ENCODE measurements at places on chromosomes 7 and 10. TPM values are rescaled to one million over a fixed set of nuclear protein-coding genes. Genes with fewer than 3 reads are reported as not detected.

The GPR26 gene
- not detected for total RNA-seq

The BBS9 gene
- total RNA-seq, result 23.1 TPM

DNA sequence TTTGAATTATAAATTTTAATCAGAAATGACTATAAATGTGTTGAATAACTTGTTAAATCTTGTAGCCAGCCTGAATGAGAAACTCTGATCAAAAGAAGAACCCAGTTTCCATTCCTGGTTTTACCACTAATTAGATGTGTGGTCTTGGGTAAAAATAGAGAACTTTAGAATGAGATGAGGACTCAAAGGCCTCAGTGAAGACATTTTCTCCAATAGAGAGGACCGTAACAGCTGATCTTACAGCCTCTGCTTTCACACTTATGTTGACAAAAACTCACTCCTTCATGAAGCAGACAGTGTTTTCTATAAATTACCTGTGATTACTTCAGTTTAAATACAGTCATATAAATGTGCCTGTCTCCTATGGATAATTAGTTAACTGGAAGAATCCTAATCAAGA lies 200.1 kb upstream of the MEOX2 start:
- no peak overlapping the region for H3K4me3 ChIP-seq
- H3K36me3 ChIP-seq, result no peaks in the 10 kb centered on the region
- peaks cover 3% of the 10 kb centered on the region for H3K4me1 ChIP-seq
- no peak overlapping the region for H3K27ac ChIP-seq

The EN2 gene
- not detected for total RNA-seq

The HTR5A gene
- not detected for total RNA-seq

The CCDC186 gene
- 39.2 TPM for total RNA-seq

- H3K4me3 ChIP-seq, result no peak overlapping the region
- peaks cover 40% of the 10 kb centered on the region for H3K27me3 ChIP-seq
- no peak overlapping the region for H3K27ac ChIP-seq
- DNase-seq, result no peak
- H3K36me3 ChIP-seq, result no peaks in the 10 kb centered on the region
These were observed 10.2 kb downstream of the SLIT1 start for GRCh38 chr10:97175586-97175985.

GRCh38 chr7:123916240-123916724 lies 8.8 kb upstream of the SPAM1 start:
- H3K4me1 ChIP-seq, result peaks cover 4% of the 10 kb centered on the region
- H3K27ac ChIP-seq, result no peak overlapping the region
- no peak for DNase-seq
- no peak overlapping the region for H3K4me3 ChIP-seq

The CCDC146 gene
- 12.1 TPM for total RNA-seq

The ZCCHC24 gene
- 34.0 TPM for total RNA-seq

GRCh38 chr10:110845192-110845755 lies 26.5 kb upstream of the PDCD4 start:
- peaks cover 22% of the 10 kb centered on the region for H3K4me1 ChIP-seq
- H3K36me3 ChIP-seq, result peaks cover 7% of the 10 kb centered on the region
- H3K27ac ChIP-seq, result no peak overlapping the region
- no peak for DNase-seq
- H3K4me3 ChIP-seq, result no peak overlapping the region

DNA sequence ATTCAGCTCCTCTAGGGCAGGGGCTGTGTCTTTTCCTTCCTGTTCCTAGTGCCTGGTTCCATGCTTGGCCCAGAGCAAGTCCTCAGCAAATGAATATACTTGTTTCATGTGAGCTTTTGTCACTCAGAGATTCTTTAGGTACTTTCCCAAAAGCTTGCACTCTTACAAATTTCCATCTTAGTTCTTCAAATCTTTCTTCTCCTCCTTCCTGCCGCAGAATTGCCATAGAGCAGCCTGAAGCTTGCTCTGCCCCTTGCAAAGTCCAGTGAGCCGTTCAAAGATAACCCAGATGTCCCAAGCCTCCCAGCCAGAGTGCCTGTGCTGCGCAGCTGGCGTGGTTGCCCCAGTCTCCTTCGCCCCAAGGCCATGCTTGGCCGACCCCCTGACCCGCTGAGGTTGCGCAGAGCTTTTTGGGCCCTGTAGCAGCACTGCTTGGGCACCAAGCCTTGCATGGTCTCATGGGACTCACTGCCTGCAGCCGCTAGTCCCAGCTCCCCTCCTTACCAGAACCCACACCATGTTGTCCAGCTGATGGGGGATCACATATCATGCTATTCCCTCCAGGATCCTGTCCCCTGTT lies 20.7 kb downstream of the CHST3 start:
- H3K27me3 ChIP-seq, result no peaks in the 10 kb centered on the region
- no peak overlapping the region for H3K4me3 ChIP-seq
- no peak for DNase-seq
- peaks cover 53% of the 10 kb centered on the region for H3K4me1 ChIP-seq
- peaks cover 19% of the 10 kb centered on the region for H3K36me3 ChIP-seq
- H3K27ac ChIP-seq, result peak overlapping the region; percentile 62

- H3K27me3 ChIP-seq, result no peaks in the 10 kb centered on the region
- no peak overlapping the region for H3K4me3 ChIP-seq
- H3K4me1 ChIP-seq, result no peaks in the 10 kb centered on the region
- DNase-seq, result no peak
- no peak overlapping the region for H3K27ac ChIP-seq
These were observed 567.5 kb downstream of the POM121L12 start for GRCh38 chr7:53602817-53603418.

DNA sequence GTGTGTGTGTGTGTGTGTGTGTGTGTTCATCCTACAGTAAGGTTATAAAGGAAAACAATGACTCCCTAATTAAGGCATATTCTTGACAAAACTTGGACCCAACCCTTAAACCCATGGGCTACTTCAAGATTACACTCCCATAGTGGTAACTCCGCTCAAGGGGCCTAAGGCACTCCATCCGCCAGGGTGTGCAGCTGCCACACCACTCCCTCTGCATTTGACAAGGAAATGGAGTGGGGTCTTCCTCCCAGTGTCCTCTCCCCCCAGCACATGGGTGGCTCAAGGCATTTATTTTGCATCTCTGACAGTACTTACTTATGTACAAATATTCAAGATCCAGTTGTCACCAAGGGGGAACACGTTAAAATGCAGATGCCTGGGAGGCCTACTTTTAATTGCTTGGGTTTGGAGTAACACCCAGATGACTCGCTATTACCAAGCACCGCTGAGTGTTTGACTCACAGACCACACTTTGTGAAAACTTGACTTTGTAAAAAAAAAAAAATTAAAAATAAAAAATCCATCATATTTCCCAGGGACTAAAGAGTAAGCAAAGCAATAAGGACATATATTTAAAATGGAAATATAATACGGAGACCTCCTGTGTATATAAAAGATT lies 53.0 kb upstream of the AGR3 start:
- H3K4me1 ChIP-seq, result no peaks in the 10 kb centered on the region
- DNase-seq, result no peak
- no peaks in the 10 kb centered on the region for H3K36me3 ChIP-seq
- no peak overlapping the region for H3K4me3 ChIP-seq
- no peak overlapping the region for H3K27ac ChIP-seq
- H3K27me3 ChIP-seq, result no peaks in the 10 kb centered on the region

The GLCCI1 gene
- 30.2 TPM for total RNA-seq

- no peaks in the 10 kb centered on the region for H3K27me3 ChIP-seq
- peaks cover 35% of the 10 kb centered on the region for H3K4me1 ChIP-seq
- DNase-seq, result no peak
- H3K27ac ChIP-seq, result peak overlapping the region; percentile 30
- H3K4me3 ChIP-seq, result peak overlapping the region; percentile 43
These were observed 42.9 kb downstream of the HK1 start for GRCh38 chr10:69321039-69321715.

GRCh38 chr10:33214174-33214573 lies 120.3 kb downstream of the NRP1 start:
- peaks cover 27% of the 10 kb centered on the region for H3K36me3 ChIP-seq
- DNase-seq, result no peak
- H3K4me3 ChIP-seq, result no peak overlapping the region
- H3K27ac ChIP-seq, result no peak overlapping the region
- H3K4me1 ChIP-seq, result peaks cover 13% of the 10 kb centered on the region
- H3K27me3 ChIP-seq, result no peaks in the 10 kb centered on the region

- H3K36me3 ChIP-seq, result peaks cover 20% of the 10 kb centered on the region
- H3K27ac ChIP-seq, result peak overlapping the region; percentile 77
- H3K4me1 ChIP-seq, result peaks cover 57% of the 10 kb centered on the region
- no peak overlapping the region for H3K4me3 ChIP-seq
These were observed 70.6 kb downstream of the FGFR2 start for GRCh38 chr10:121527690-121528089.

GRCh38 chr7:143199040-143199439 lies 15.8 kb downstream of the TAS2R39 start:
- H3K4me3 ChIP-seq, result no peak overlapping the region
- H3K4me1 ChIP-seq, result no peaks in the 10 kb centered on the region
- H3K27ac ChIP-seq, result no peak overlapping the region
- H3K36me3 ChIP-seq, result no peaks in the 10 kb centered on the region
- DNase-seq, result no peak

The PPP3CB gene
- total RNA-seq, result 49.9 TPM

The CYP3A5 gene
- 9.2 TPM for total RNA-seq

DNA sequence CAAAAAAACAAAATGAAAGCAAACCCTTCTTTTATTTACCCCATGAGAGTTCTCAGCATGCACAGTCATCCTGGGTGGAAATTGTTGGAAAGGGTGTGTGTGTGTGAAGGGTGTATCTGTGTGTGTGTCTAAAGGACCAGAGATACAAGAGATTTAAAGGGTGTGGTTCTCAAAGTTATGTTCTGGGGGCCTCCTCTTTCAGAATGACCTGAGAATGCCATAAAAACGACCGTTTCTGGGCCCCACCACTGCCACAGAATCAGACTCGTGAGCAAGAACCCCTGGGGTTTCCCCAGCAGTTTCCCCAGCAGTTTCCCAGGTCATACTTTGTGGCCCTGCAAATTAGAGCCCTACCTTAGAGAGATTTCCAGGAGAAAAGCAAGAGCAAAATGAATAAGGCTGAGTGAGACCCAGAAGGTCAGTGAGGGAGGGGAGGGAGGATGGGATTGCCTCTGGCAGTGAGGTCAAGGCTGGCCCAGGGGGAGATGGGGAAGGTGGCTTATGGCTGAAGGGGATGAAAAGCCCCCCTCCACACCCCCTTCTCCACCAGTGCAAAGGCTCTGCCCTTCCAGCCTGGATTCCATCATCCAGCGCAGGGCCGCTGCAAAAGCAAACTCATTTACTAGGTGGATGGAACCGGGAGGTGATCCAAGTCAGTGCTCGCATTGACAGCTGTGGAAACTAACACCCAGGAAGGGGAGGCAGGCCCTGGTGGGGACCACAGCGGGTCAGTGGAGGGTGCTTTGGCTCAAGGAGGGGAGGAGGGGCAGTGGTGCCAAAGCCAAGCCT lies 10.2 kb downstream of the PYROXD2 start:
- H3K27me3 ChIP-seq, result no peaks in the 10 kb centered on the region
- H3K27ac ChIP-seq, result no peak overlapping the region
- peaks cover 15% of the 10 kb centered on the region for H3K36me3 ChIP-seq

All from mesothelial cell of epicardium (in vitro differentiated cells).